ENCODE measurements at places on chromosomes 2 and 18. TPM values are rescaled to one million over a fixed set of nuclear protein-coding genes. Genes with fewer than 3 reads are reported as not detected.

- peaks cover 30% of the 10 kb centered on the region for H3K4me1 ChIP-seq
- no peak overlapping the region for H3K4me3 ChIP-seq
- no peak for DNase-seq
- H3K36me3 ChIP-seq = no peaks in the 10 kb centered on the region
- no peak overlapping the region for H3K27ac ChIP-seq
- H3K27me3 ChIP-seq = no peaks in the 10 kb centered on the region
Measured at GRCh38 chr2:84931384-84931821, 25.9 kb downstream of the TMSB10 start.

DNA sequence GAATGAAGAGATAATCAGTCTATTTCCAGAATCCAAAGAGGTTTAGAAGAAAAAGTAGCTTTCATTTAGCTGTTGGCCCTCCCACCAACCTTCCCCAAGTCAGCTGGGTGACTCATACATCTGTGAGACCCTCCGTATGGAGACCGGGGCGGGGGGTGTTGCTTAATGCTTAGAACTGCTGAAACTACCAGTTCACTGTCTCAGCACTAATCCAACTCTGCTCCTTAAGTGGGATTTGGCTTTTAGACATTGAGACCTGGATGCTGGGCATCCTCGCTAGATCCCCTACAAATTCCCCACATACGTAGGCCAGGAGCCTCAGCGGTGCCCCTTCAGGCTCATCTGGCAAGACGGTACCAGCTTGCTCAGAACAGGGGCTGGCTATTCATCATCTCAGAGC, at the start of gene SAG:
SAG (plus strand) TSS at position 252 of the 400 bp plus-strand sequence. CDS start 1,374 bp downstream, outside the sequence.
- H3K36me3 ChIP-seq = no peaks in the 10 kb centered on the region
- no peak for DNase-seq
- no peaks in the 10 kb centered on the region for H3K27me3 ChIP-seq
- H3K4me1 ChIP-seq = peaks cover 6% of the 10 kb centered on the region

- H3K4me1 ChIP-seq = peaks cover 29% of the 10 kb centered on the region
- DNase-seq = no peak
- no peak overlapping the region for H3K27ac ChIP-seq
Measured at GRCh38 chr2:112694182-112694581, 26.6 kb upstream of the NT5DC4 start.

DNA sequence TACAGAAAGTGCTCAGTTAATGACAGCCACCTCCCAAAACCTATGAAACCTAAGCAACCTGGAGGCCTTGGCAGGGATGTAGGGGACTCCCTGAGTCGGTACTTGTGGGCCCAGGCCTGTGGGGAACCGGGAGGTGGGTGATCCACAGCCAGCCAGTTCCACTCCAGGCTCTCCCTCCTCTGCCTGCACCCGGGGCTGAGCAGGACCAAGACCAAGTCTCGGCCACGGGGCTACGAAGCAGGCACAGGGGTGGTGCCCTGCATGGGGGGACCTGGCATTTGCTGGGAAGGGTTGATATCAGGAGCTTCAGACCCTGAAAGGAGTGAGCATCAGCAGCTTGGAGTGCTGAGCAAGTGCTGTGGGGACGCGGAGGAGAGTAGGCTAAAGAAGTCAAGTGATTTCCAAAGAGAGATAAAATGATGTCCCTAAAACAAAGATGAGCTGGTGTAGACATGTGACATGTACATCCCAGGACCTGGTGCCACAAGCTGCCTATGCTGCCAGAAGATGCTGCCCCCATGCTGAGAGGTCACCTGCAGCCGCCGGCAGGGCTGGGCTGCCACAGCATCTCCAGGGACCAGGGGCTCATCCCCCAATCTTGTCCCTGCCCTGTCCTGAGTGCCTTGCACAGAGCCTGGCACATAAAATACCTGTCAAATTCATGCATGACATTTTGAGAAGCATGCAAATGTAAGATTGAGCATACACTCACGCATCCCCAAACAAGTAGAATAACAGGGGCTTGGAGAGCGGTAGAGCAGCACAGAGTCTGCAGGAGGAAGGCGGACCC, 21.5 kb downstream of the KCNIP3 start:
- H3K27me3 ChIP-seq = no peaks in the 10 kb centered on the region
- no peak overlapping the region for H3K27ac ChIP-seq
- H3K36me3 ChIP-seq = no peaks in the 10 kb centered on the region
- no peak for DNase-seq
- H3K4me3 ChIP-seq = no peak overlapping the region

GRCh38 chr2:46689993-46690392, 210.6 kb downstream of the TMEM247 start:
- no peaks in the 10 kb centered on the region for H3K27me3 ChIP-seq
- no peak for DNase-seq
- H3K36me3 ChIP-seq = no peaks in the 10 kb centered on the region
- H3K4me3 ChIP-seq = no peak overlapping the region

GRCh38 chr2:149768320-149768799, 180.8 kb upstream of the MMADHC start:
- no peak for DNase-seq
- peaks cover 18% of the 10 kb centered on the region for H3K4me1 ChIP-seq
- H3K36me3 ChIP-seq = no peaks in the 10 kb centered on the region
- peak overlapping the region; percentile 31 for H3K27ac ChIP-seq
- H3K27me3 ChIP-seq = no peaks in the 10 kb centered on the region
- no peak overlapping the region for H3K4me3 ChIP-seq

GRCh38 chr2:15973481-15974401, 33.4 kb downstream of the MYCN start:
- H3K27ac ChIP-seq = no peak overlapping the region
- no peaks in the 10 kb centered on the region for H3K36me3 ChIP-seq
- DNase-seq = no peak
- H3K27me3 ChIP-seq = peaks cover 16% of the 10 kb centered on the region

GRCh38 chr2:211756266-211756665, 782.3 kb downstream of the ERBB4 start:
- no peaks in the 10 kb centered on the region for H3K4me1 ChIP-seq
- no peak overlapping the region for H3K4me3 ChIP-seq
- no peak for DNase-seq
- no peaks in the 10 kb centered on the region for H3K36me3 ChIP-seq

GRCh38 chr2:11166476-11166875, 11.2 kb downstream of the SLC66A3 start:
- H3K4me3 ChIP-seq = no peak overlapping the region
- no peaks in the 10 kb centered on the region for H3K36me3 ChIP-seq
- H3K4me1 ChIP-seq = no peaks in the 10 kb centered on the region

- H3K27ac ChIP-seq = 0 out of 2 replicates have a peak overlapping the region, but pooled peaks have one; percentile 21
- no peaks in the 10 kb centered on the region for H3K36me3 ChIP-seq
- peak overlapping the region; percentile 40 for H3K4me3 ChIP-seq
Measured at GRCh38 chr18:49563701-49564517, 2.1 kb downstream of the LIPG start.

DNA sequence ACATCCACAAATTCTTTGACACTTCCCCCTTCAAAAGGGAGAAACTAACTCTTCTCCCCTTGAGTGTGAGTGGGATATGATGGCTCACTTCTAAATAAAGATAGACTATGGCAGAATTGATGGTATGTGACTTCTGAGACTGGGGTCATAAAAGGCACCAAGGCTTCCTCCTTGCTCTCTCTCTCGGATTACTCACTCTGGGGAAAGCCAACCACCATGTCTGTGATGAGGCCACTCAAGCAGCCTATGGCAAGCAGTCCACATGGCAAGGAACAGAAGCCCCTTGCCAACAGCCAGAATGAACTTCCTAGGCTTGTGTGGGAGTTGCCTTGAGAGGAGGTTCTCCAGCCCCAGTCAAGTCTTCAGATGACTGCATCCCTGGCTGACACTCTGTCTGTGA, 43.6 kb downstream of the KIAA2012 start:
- H3K4me1 ChIP-seq = no peaks in the 10 kb centered on the region
- H3K4me3 ChIP-seq = no peak overlapping the region
- DNase-seq = no peak
- no peaks in the 10 kb centered on the region for H3K36me3 ChIP-seq
- H3K27me3 ChIP-seq = no peaks in the 10 kb centered on the region

DNA sequence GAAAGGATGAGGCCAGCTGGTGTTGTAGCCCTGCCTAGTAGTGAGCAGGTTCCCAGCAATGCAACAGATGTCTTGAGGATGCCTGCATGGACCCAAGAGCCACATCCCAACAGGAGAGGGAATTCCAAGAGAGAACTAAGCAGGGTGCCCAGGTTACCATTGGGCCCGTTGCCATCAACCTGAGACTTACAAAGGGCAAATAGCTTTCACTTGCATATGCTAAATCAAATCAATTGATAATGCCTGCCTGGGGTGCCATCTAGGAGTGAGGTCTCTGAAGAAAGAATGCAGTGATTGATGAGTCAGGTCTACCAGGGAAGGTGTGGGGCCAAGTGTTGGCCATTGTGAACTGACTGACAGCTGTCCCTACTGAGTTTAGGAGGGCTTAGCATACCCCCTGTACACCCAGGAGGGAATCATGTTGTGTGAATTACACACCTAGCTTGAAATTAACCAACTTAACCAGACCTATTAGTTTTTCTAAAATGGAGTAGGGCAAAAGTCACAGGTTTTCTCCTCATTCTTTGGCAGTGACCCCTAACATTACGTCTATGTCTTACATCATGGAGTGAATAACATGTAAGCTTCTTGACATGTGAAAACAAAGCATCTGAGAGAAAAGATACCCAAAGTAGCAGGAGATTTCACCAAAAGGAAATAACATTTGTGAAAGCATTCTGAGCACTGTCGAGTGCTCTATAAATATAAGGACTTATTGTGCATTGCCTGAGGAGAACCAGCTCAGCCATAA, 32.3 kb downstream of the FHOD3 start:
- no peak overlapping the region for H3K27ac ChIP-seq
- DNase-seq = no peak
- peaks cover 10% of the 10 kb centered on the region for H3K27me3 ChIP-seq

GRCh38 chr2:45458909-45459563, 152.0 kb downstream of the SRBD1 start:
- no peak overlapping the region for H3K27ac ChIP-seq
- no peaks in the 10 kb centered on the region for H3K36me3 ChIP-seq
- H3K4me3 ChIP-seq = no peak overlapping the region

- peak within 1 kb of the TSS; percentile 38 for H3K27ac ChIP-seq
- peak within 1 kb of the TSS; percentile 61 for H3K4me3 ChIP-seq
- H3K36me3 ChIP-seq = no peaks in the 10 kb centered on the region
- no peaks in the 10 kb centered on the region for H3K27me3 ChIP-seq
- H3K4me1 ChIP-seq = peaks cover 7% of the 10 kb centered on the region
- DNase-seq = no peak
Measured at GRCh38 chr2:202871300-202872141, at the start of gene ICA1L. ICA1L (minus strand) TSS chr2:202871766; CDS start chr2:202829009, 42,757 bp downstream.

- H3K4me3 ChIP-seq = no peak overlapping the region
- no peaks in the 10 kb centered on the region for H3K36me3 ChIP-seq
- H3K4me1 ChIP-seq = no peaks in the 10 kb centered on the region
- no peak overlapping the region for H3K27ac ChIP-seq
- H3K27me3 ChIP-seq = no peaks in the 10 kb centered on the region
- DNase-seq = no peak
Measured at GRCh38 chr2:240713928-240714746, 22.5 kb downstream of the AQP12A start.

DNA sequence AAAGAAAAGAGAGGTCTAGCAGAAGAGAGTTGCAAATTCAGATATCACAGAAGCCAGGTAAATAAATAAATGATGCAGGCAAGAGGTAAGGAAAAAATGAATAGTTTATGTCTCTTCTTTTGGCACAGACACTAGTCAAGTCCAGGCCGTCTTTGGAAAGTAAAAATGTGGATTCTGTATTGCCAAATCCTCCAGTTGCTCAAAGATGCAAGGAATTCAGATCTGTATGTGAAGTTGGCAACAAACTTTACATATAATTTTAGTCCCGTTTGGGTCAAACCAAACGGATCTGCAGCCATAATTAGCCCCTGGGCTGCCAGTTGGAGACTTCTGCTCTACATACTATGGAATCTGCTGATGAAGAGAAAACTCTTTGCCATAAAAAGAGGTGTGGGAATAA, 200.5 kb upstream of the RND3 start:
- H3K27me3 ChIP-seq = no peaks in the 10 kb centered on the region
- H3K27ac ChIP-seq = no peak overlapping the region
- H3K4me1 ChIP-seq = no peaks in the 10 kb centered on the region
- no peaks in the 10 kb centered on the region for H3K36me3 ChIP-seq

- H3K27ac ChIP-seq = no peak overlapping the region
- no peaks in the 10 kb centered on the region for H3K27me3 ChIP-seq
- H3K4me3 ChIP-seq = peak overlapping the region; percentile 23
- DNase-seq = peak; percentile 12
Measured at GRCh38 chr2:227597998-227598397, 695 bp upstream of the SCYGR2 start.

DNA sequence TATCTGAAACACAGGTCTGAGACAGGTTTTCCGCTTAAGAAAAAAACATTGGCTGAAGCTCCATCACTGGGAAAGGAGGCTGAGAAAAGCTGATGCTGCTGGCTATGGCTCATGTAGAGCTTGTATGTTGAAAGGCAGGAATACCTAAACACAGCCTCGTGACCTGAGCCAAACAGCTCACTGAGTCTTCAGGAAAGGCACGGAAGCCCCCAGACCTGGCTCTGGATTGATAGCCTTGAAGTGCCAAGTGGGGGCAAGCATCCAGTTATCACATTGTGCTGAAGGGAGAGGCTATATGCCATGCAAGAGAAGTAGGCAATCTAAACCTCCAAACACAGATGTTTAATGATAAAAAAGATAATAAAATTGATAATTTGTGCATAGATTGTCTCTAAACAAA, 21.9 kb downstream of the CYTIP start:
- no peaks in the 10 kb centered on the region for H3K36me3 ChIP-seq
- no peaks in the 10 kb centered on the region for H3K27me3 ChIP-seq
- DNase-seq = no peak
- no peaks in the 10 kb centered on the region for H3K4me1 ChIP-seq

GRCh38 chr2:136787970-136788369, 22.6 kb downstream of the THSD7B start:
- H3K27ac ChIP-seq = no peak overlapping the region
- no peaks in the 10 kb centered on the region for H3K4me1 ChIP-seq
- H3K36me3 ChIP-seq = no peaks in the 10 kb centered on the region
- DNase-seq = no peak
- no peak overlapping the region for H3K4me3 ChIP-seq
- no peaks in the 10 kb centered on the region for H3K27me3 ChIP-seq

- H3K27me3 ChIP-seq = no peaks in the 10 kb centered on the region
- DNase-seq = no peak
- no peaks in the 10 kb centered on the region for H3K4me1 ChIP-seq
- peak overlapping the region; percentile 78 for H3K27ac ChIP-seq
- peak overlapping the region; percentile 61 for H3K4me3 ChIP-seq
Measured at GRCh38 chr18:31041271-31042083, 1.1 kb downstream of the DSC3 start.

GRCh38 chr2:211846036-211846400, 692.6 kb downstream of the ERBB4 start:
- H3K36me3 ChIP-seq = no peaks in the 10 kb centered on the region
- no peak overlapping the region for H3K27ac ChIP-seq
- H3K4me3 ChIP-seq = no peak overlapping the region

Gene TNFAIP6
- total RNA-seq = not detected

Gene L3MBTL4
- not detected for total RNA-seq

Gene PROKR1
- total RNA-seq = not detected

Gene NGEF
- 12.6 TPM for total RNA-seq

Gene CIDEA
- total RNA-seq = not detected

Gene STPG4
- total RNA-seq = 10.6 TPM

Gene SH3RF3
- total RNA-seq = not detected

Gene TUBA4B
- total RNA-seq = not detected

Gene MPP4
- total RNA-seq = 0.32 TPM
